ENCODE measurements at places on chromosomes 12 and 14.

DNA sequence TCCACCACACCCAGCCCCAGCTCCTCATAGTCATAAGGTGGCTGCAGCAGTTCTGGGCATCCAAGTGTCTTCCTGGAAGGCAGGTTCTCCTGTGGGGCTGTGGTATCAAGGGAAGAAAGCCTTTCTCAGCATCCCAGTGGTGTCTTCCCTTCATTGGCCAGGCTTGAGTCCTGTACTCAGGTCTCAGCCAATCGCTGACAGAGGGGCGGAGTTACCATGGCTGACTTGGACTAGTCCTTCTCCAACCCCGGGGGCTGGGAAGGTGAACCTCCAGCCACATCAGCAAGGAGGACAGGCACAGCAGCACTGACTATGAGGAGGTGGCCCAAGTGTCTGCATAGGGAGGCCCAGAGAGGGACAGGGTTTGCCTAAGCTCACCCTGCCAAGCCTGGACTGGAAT lies 64.0 kb upstream of the SLC24A4 start:
- H3K4me1 ChIP-seq, result no peaks in the 10 kb centered on the region
- no peak for DNase-seq
- no peak overlapping the region for H3K27ac ChIP-seq
- no peaks in the 10 kb centered on the region for H3K36me3 ChIP-seq
- H3K4me3 ChIP-seq, result no peak overlapping the region

- H3K27me3 ChIP-seq, result no peaks in the 10 kb centered on the region
- H3K4me3 ChIP-seq, result no peak overlapping the region
- no peak for DNase-seq
- no peak overlapping the region for H3K27ac ChIP-seq
These were observed 27.2 kb downstream of the HIGD1C start for GRCh38 chr12:50979369-50980052.

DNA sequence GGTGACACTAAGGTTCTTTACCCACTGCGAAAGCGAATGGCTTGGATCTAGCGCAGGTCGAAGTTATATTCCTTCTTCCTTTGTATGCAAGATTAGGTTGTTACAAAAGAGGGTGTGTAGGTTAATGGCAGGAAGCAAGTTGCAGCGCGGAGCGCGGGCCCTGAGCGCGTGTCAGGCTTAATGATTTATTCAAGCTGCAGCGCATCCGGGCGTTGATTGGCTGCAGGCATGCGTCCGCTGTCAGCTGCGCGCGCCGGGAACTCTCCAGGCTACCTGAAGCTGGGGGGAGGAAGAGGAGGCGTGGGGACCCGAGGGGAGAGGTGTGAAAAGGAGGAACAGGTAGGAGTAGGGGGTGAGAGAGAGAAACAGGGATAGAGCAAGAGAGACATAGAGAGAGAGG lies 7.4 kb downstream of the ASCL1 start:
- no peak for DNase-seq
- H3K4me1 ChIP-seq, result no peaks in the 10 kb centered on the region
- H3K27ac ChIP-seq, result no peak overlapping the region
- no peak overlapping the region for H3K4me3 ChIP-seq
- peaks cover 23% of the 10 kb centered on the region for H3K27me3 ChIP-seq

DNA sequence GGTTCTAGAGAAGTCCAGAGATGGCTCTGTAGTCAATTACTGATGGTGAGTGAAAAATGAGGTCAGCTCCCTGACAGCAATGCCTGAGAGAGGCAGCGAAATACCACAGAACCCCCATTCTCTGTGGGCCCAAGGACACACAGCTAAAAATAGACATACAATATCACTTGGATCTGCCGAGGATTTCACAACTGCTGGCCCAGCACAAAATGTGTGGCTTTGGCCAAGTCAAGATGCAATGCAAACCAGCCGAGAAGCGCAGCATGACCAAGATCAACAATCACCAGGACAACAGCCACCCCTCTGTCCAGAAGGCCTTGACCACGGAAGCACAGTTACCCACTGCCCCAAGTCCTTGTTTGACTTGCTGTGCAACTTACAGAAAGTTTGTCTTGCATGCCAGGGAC lies 52.2 kb downstream of the CKAP4 start:
- peaks cover 11% of the 10 kb centered on the region for H3K4me1 ChIP-seq
- no peak overlapping the region for H3K4me3 ChIP-seq
- H3K27me3 ChIP-seq, result no peaks in the 10 kb centered on the region
- DNase-seq, result no peak
- no peak overlapping the region for H3K27ac ChIP-seq

- H3K4me3 ChIP-seq, result no peak overlapping the region
- H3K27me3 ChIP-seq, result no peaks in the 10 kb centered on the region
- no peaks in the 10 kb centered on the region for H3K36me3 ChIP-seq
- peaks cover 35% of the 10 kb centered on the region for H3K4me1 ChIP-seq
- H3K27ac ChIP-seq, result no peak overlapping the region
These were observed 158.6 kb upstream of the CCND2 start for GRCh38 chr12:4114986-4115385.

DNA sequence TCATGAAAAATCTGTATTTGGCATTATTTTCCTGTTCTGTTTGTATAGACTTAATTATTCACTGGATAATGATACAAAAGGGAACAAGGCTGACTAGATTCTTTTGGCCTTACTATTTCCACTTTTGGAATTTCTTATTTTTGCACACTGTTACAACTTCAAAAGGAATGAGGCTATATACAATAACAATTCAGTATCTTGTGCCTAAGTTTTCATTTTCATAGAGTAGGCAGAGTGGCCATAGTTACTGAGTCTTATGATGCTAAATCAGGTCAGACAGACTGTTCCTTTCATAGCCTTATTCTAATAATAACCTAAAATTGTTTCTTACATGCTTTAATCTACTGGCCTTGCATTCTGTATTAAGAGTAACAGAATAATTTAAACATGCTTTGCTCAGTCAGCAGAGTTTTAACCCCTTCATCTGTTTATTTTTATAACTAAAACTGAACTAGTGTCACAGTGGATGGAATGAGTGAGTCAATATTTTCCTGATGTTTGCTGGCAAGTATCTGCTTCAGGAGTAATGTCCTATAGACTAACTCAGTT lies 10.5 kb downstream of the TTC8 start:
- peak overlapping the region; percentile 11 for H3K27ac ChIP-seq
- no peak overlapping the region for H3K4me3 ChIP-seq
- H3K27me3 ChIP-seq, result no peaks in the 10 kb centered on the region

DNA sequence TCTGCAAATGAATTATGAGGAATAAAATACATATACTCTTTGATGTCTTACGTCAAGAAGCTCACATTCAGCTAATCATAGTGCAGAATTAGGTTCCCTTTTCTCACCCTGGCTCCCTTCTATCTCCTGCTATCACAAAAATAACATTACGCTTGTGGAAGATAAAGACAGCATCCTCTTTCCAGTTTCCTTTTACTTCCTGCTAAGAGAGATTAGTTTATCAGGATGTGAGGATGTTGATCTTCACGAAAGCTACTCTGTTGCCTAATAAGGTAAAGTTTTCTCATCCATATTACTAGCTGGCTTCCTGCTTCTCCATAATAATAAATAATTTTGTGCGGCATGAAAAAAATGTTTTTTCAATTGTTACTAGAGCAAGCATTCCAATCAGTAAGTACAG lies 217.7 kb upstream of the DCN start:
- no peaks in the 10 kb centered on the region for H3K4me1 ChIP-seq
- H3K27me3 ChIP-seq, result no peaks in the 10 kb centered on the region
- DNase-seq, result no peak
- H3K36me3 ChIP-seq, result no peaks in the 10 kb centered on the region
- H3K4me3 ChIP-seq, result no peak overlapping the region

DNA sequence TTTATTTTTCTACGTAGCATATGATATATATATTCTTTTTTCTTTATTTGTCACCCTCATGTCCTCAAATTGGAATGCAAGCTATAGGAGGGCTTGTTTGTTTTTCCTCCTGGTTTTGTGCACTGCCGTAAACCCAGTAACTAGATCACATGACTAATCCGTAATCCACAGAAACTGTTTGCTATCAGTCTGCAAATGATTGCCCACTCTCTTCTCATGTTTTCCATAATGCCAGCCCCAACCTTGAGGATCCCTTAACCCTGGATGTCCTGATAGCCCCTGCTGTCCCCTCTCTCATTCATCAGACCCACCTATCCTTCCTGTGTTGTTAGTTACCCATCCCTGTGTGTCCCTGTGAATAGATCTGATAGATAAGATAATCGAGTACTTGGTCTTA lies 94.0 kb downstream of the TSPAN9 start:
- no peaks in the 10 kb centered on the region for H3K36me3 ChIP-seq
- H3K27me3 ChIP-seq, result no peaks in the 10 kb centered on the region
- no peak overlapping the region for H3K27ac ChIP-seq

- peaks cover 52% of the 10 kb centered on the region for H3K4me1 ChIP-seq
- no peaks in the 10 kb centered on the region for H3K27me3 ChIP-seq
- no peak for DNase-seq
- no peak overlapping the region for H3K27ac ChIP-seq
- H3K36me3 ChIP-seq, result no peaks in the 10 kb centered on the region
These were observed 19.7 kb upstream of the YY1 start for GRCh38 chr14:100219126-100219785.

DNA sequence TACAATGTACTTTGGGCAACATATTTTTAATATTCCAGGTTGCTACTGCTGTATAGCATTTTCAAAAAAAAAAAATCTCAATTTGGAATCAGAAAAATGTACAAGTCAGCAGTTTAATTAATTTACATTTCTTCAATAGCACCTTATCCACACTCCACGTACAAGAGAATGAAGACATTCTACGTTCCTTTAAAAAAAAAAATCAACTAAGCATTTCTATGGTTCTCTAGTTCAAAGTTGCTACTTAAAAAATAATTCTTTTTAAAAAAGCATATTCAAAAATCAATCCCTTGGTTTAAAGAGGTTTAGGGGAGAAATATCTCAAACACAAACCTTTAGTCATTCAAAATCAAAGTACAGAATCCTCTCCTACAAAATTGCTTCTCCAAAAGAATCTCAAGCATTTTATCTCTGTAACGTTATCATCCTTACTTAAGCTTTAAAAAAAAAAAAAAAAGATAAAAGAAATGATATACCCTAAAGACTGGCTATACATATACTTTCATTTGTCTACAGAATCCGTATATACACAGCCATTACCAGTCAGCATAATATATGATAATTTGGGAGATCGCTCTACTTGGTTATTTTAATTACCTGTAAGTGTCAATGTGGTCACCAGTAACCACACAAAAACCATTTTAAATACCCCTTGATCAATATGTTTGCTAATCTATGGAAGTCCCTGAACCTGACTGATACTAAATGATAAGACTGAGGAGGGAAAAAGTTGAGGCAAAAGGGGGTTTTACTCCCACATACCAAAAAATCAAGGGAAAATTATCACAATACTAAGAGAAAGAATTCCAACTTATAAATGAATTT lies 2.7 kb downstream of the MED13L start:
- H3K4me1 ChIP-seq, result peaks cover 26% of the 10 kb centered on the region
- no peak overlapping the region for H3K27ac ChIP-seq
- peak overlapping the region; percentile 94 for H3K4me3 ChIP-seq
- DNase-seq, result no peak

DNA sequence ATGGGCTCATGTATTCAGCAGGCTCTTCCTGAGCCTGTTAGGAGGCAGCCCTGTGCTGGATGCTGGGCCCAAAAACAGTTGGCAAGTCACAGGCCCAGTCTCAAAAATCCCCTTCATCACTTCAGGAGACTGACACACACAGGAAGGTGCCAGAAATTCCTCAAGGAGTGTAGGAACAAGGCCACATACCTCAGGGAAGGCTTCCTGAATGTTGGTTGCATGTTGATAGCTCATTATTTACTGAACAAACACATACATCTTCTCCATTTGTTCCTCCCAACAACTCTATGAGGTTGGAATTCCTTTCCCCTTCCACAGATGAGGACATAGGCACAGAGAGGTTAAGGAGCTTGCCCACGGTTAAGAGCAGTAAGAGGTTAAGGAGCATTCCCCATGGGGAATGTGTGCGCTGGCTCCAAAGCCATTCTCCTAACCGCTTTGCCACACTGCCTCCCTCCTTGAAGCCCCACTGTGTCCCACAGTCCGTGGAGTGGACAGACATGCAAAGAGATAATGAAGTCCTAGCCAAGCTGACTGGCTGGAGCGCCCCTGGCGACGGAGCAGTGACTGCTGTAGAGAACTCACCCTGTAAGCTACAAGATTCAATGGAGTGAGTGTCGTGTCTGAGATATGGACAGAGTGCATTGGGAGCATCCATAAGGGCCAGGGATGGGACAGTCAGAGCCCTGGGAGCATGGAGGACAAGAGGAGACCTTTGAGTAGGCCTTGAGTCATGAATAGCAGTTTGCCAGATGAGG lies 3.3 kb downstream of the HHIPL1 start:
- DNase-seq, result no peak
- peaks cover 20% of the 10 kb centered on the region for H3K4me1 ChIP-seq
- H3K4me3 ChIP-seq, result no peak overlapping the region
- no peaks in the 10 kb centered on the region for H3K36me3 ChIP-seq
- H3K27me3 ChIP-seq, result no peaks in the 10 kb centered on the region
- no peak overlapping the region for H3K27ac ChIP-seq

- no peaks in the 10 kb centered on the region for H3K36me3 ChIP-seq
- no peak for DNase-seq
- H3K27me3 ChIP-seq, result no peaks in the 10 kb centered on the region
- peaks cover 8% of the 10 kb centered on the region for H3K4me1 ChIP-seq
- peak overlapping the region; percentile 44 for H3K27ac ChIP-seq
These were observed 895 bp downstream of the SLC7A8 start for GRCh38 chr14:23182372-23183157.
